Muscle of leg (tissue), 16 donors: ENCODE measurements at places on chromosomes 11 and 22.

DNA sequence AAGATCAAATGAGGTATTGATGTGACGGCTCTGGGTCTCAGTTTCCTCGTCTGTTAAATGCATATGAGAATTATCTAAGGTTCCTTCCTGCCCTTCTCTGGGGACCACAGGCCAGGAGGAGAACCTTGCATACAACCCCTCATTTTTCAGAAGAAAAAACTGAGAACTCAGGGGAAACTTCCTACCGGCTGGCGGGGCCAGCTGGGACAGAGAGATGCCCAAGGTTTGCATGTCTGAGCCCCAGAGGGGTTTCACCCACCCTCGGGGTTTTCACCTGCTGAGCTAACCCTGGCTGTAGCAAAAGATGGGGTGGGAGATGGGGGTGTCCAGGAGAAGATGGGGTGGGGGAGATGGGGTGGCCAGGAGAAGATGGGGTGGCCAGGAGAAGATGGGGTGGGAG lies 4.3 kb downstream of the TNFRSF13C start:
- no peaks in the 10 kb centered on the region for H3K36me3 ChIP-seq
- H3K4me1 ChIP-seq = peaks cover 34% of the 10 kb centered on the region
- no peak overlapping the region for H3K4me3 ChIP-seq
- H3K27ac ChIP-seq = no peak overlapping the region
- H3K27me3 ChIP-seq = peaks cover 67% of the 10 kb centered on the region

GRCh38 chr11:26987272-26987671 lies 6.6 kb upstream of the FIBIN start:
- H3K36me3 ChIP-seq = no peaks in the 10 kb centered on the region
- H3K27me3 ChIP-seq = no peaks in the 10 kb centered on the region
- no peak for DNase-seq
- no peak overlapping the region for H3K27ac ChIP-seq
- H3K4me3 ChIP-seq = no peak overlapping the region

DNA sequence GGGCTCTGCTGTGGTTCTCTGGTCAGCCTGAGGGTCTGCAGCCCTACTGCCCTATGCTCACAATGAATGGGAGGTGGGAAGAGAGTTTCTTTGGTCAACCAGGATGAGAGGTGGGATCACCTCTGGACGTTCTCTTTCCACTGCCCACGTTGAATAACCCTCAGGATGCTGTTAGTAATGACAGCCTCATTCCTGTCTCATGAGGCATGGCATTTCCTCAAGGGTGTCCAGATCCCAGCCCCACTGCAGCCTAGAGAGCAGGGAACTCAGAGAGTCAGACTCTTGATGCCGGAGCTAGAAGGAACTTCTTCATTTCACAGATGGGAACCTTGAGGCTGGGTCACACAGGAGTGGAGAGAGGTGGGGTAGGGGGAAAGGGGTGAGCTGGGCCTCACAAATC lies 196.0 kb downstream of the CEP164 start:
- peaks cover 11% of the 10 kb centered on the region for H3K4me1 ChIP-seq
- no peaks in the 10 kb centered on the region for H3K36me3 ChIP-seq
- DNase-seq = no peak
- H3K4me3 ChIP-seq = no peak overlapping the region
- H3K27me3 ChIP-seq = no peaks in the 10 kb centered on the region

DNA sequence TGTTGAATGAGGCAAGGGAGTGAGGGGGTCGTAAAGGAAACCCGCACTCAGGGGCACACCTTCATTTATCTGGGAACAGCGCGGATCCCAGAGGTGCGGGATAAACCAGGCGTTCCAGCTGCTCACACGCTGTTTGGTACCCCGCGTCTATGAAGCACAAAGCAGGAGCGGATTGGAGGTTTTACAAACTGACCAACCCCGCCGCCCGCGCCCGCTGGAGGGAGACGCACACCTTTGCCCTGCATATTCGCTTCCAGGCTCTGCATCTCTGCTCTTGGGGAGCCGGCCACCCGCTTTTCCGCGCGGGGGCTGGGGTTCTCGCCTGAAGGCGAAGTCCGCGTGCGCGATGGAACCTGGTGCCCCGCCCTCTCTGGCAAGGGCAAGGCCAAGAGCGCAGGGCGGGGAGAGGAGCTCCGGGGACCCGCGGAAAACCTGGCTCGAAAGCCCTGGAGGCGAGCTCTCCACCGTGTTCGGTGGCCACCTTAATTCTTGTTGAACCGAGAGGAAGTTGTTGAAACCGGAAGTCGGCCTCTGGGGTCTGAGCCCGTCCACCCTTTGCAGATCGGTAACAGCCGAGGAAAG lies 6.8 kb upstream of the ALX4 start:
- no peak overlapping the region for H3K27ac ChIP-seq
- H3K36me3 ChIP-seq = no peaks in the 10 kb centered on the region
- peaks cover 45% of the 10 kb centered on the region for H3K4me1 ChIP-seq
- H3K4me3 ChIP-seq = peak overlapping the region; percentile 44
- H3K27me3 ChIP-seq = peaks cover 99% of the 10 kb centered on the region

DNA sequence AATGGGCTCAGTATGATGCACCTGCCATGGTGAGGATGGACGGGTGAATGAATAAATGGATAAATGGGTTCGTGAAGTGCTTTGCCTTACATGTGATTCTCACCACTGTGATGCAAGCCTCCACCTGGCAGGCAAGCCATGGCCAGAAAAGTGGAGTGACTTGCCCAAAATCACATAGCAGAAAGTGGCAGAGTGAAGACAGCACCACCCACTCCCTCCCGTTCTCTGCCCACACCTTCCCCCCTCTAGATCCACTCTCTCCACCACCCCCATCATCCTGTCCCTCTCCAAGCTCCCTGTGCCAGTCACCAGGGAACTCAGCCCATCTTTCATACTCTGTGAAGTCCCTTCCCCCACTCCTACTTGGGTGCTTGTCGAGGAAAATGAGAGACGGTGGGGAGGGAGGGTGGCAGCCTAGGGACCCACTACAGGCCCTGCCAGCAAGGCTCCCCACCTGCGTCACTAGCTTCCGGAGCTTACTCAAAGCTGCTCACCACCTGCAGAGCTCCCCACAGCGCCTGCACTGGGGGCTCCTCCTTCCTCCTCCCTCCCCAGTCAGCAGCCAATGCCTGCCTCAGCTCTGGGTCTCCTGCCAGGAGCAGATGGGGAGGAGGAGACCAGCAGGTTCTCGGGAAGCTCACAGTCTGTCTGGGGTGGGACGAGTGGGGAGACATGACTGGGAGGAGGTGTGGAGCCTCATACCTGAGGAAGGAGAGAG lies 82.3 kb downstream of the PDE2A start:
- H3K27me3 ChIP-seq = peaks cover 89% of the 10 kb centered on the region
- H3K27ac ChIP-seq = no peak overlapping the region
- H3K4me1 ChIP-seq = peaks cover 8% of the 10 kb centered on the region
- no peak for DNase-seq

DNA sequence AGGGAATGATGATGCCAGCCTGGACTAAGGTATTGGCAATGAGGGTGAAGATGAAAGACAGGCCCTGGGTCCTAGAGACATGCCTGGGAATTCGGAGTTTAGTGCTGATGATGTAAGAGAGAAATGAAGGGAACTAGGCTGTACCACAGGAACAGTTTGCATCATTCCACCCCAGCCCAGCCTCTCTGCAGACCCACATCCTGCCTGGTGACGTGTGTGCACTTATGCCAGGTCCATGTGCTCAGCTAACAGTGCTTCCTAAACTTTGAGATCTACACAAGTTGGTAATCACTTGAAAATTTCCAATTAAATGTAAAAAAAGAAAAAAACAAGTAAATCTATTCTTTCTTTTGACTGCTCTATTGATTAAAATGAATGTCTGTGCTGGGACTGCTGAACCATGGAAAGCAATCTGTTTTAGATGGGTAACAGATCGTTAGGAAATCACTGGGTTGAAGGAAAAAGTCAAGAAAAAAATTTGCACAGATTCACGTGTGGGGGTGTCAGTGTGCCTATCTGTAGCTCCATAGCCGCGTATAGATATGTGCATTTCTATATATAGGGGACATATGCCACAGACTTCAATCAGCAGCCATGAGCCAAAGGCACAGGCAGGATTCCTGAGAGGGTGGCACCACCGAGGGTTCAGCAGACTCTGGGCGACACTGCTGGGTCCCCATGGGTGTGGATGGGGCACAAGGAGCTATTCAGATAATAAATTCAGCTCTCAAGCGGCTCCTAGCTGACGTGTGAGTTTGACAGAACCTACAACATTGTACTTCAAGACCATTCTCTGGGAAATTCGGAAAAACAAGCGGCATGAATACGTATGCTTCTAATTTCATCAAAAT lies 131.1 kb upstream of the OPCML start:
- H3K27ac ChIP-seq = no peak overlapping the region
- H3K4me1 ChIP-seq = no peaks in the 10 kb centered on the region
- no peak for DNase-seq

GRCh38 chr11:74380746-74381439 lies 17.3 kb downstream of the PGM2L1 start:
- no peak overlapping the region for H3K27ac ChIP-seq
- no peaks in the 10 kb centered on the region for H3K36me3 ChIP-seq
- no peak for DNase-seq
- no peaks in the 10 kb centered on the region for H3K4me1 ChIP-seq
- H3K27me3 ChIP-seq = no peaks in the 10 kb centered on the region

DNA sequence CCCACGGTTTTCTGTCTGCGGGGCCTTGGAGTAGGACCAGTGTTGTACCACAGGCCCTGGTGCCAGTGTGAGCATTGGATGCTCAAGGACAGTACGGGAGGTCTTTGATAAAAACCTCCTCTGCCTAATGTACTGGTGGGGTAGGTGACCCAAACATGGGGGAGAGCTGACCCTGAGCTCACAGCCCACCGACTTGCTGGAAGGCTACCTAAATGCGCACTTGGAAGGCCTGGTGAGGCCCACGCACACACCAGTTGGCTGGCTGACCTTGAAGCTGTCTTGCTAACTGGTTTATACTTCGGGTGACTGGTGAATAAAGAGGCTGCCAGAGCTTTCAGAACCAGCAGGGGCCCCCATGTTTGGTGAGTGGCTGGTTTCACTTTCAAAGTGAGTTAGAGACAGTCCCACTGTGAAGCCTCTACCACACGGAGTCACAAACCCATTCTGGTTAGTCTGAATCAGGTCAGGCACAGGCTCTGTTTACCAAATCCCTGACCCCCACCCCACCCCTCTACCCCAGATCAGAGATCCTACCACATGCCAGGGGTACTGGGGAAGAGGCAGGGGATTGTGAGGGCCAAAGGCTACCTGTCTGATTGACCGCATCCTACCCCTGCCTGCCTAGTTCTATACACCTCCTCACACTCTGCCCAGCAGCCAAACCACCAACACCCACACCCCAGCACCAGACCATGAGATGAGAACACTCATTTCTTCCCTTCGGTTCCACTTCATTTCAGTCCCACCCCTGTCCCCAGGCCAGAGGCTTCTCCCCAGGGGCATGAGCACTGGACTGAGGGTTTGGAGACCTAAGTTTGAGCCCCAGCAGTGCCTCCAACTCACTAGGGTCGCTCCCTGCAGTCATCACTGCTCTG lies 12.7 kb upstream of the IL2RB start:
- H3K4me1 ChIP-seq = peaks cover 4% of the 10 kb centered on the region
- H3K27me3 ChIP-seq = peaks cover 7% of the 10 kb centered on the region
- no peak overlapping the region for H3K4me3 ChIP-seq
- H3K27ac ChIP-seq = no peak overlapping the region

GRCh38 chr11:18749681-18750319 lies 23.8 kb upstream of the IGSF22 start:
- no peak overlapping the region for H3K27ac ChIP-seq
- DNase-seq = no peak
- no peak overlapping the region for H3K4me3 ChIP-seq

DNA sequence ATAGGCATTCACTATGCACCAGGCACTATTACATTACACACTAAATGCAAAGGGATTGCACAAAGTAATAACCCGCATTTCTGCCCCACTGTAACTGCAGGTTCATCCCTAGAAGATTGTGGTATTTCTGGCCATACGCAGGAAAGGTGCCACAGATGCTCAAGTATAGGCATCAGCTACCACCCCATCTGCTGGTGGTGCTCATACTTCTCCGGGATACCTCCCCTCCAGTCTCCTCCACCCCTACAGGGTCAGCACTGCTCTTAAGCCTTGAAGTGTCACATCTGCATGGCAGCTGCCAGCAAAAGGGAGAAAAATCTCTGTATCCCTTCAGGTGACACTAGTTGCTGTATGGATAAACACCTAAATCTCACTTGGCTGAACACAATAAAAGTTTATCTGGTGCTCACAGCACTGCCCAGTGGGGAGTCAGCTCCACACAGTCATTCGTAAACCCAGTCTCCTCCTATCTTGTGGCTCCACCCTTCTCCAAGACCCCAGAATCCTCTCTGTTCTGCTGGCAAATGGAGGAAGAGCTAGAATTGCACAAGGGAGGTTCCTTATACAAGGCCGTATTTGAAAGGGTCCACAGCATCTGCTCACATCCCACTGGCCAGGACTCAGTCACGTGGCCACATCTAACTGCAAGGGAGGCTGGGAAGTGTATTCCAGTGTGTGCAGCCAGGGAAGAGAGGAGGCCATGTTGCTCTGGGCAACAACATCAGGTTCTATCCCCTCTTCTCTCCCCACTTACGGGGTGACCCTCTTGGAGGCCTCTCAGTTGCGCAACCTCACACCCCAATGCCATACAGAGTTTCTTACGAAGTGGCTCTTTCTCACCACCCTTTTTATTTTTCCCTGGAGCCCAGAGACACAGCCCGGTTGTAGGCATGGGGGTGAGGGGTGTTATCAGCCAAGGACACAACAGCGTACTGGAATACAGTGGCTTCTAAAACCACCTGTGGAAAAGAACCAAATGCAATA lies 114.7 kb downstream of the BUD13 start:
- no peak overlapping the region for H3K27ac ChIP-seq
- H3K27me3 ChIP-seq = peaks cover 2% of the 10 kb centered on the region
- H3K4me3 ChIP-seq = no peak overlapping the region
- DNase-seq = no peak
- no peaks in the 10 kb centered on the region for H3K4me1 ChIP-seq
